ENCODE measurements at places on chromosomes 7 and 10. TPM values are rescaled to one million over a fixed set of nuclear protein-coding genes. Genes with fewer than 3 reads are reported as not detected.

DNA sequence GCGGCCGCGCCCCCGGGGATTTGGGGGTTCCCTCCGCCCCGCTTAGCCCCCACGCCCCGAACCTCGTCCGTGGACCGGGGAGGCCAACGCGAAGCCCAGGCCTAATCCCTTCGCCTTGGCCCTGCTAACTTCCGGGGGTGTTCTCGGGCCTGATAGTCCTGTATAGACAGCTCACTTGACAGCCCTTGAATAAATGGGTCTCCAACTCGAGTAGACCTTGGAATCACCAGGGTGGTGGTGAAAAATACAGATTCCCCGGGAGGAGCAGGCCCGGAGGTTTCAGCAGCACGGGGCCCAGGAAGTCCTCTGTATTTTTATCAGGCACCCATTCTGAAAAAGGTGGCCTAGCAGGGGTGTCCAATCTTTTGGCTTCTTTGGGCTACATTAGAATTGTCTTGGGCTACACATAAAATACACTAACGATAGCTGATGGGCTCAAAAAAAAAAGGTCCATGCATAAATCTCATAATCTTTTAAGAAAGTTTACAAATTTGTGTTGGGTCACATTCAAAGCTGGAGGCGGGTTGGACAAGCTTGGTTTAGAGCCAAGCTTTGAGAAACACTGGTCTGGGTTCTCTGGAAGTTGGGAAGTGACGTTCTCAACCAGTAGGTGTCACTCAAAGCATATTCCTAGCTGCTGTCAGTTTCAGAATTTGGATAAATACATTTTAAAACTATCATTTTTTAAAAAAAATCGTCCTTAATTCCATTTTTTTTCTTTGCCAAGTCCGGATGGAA lies 221.7 kb downstream of the PHTF2 start:
- H3K27me3 ChIP-seq = no peaks in the 10 kb centered on the region
- H3K27ac ChIP-seq = peak overlapping the region; percentile 90
- no peaks in the 10 kb centered on the region for H3K4me1 ChIP-seq
- H3K36me3 ChIP-seq = no peaks in the 10 kb centered on the region

- H3K36me3 ChIP-seq = no peaks in the 10 kb centered on the region
- H3K27ac ChIP-seq = no peak overlapping the region
- no peaks in the 10 kb centered on the region for H3K27me3 ChIP-seq
- no peaks in the 10 kb centered on the region for H3K4me1 ChIP-seq
- no peak for DNase-seq
Observed at GRCh38 chr10:52434734-52435133, 120.7 kb downstream of the DKK1 start.

- H3K27ac ChIP-seq = no peak overlapping the region
- H3K27me3 ChIP-seq = no peaks in the 10 kb centered on the region
- no peak overlapping the region for H3K4me3 ChIP-seq
- no peaks in the 10 kb centered on the region for H3K4me1 ChIP-seq
- DNase-seq = no peak
- H3K36me3 ChIP-seq = no peaks in the 10 kb centered on the region
Observed at GRCh38 chr10:52297747-52298146, 16.3 kb upstream of the DKK1 start.

- DNase-seq = no peak
- H3K36me3 ChIP-seq = no peaks in the 10 kb centered on the region
- H3K4me1 ChIP-seq = no peaks in the 10 kb centered on the region
- no peaks in the 10 kb centered on the region for H3K27me3 ChIP-seq
Observed at GRCh38 chr10:38043516-38043915, 33.0 kb downstream of the ZNF33A start.

GRCh38 chr10:69043931-69044531 lies 43.9 kb upstream of the SRGN start:
- DNase-seq = no peak
- H3K36me3 ChIP-seq = no peaks in the 10 kb centered on the region
- peak overlapping the region; percentile 27 for H3K27ac ChIP-seq
- no peaks in the 10 kb centered on the region for H3K4me1 ChIP-seq

- H3K36me3 ChIP-seq = no peaks in the 10 kb centered on the region
- no peak overlapping the region for H3K27ac ChIP-seq
- no peaks in the 10 kb centered on the region for H3K4me1 ChIP-seq
- no peaks in the 10 kb centered on the region for H3K27me3 ChIP-seq
Observed at GRCh38 chr7:158861004-158861787, 4.8 kb downstream of the DYNC2I1 start.

- no peaks in the 10 kb centered on the region for H3K27me3 ChIP-seq
- H3K4me1 ChIP-seq = peaks cover 5% of the 10 kb centered on the region
- H3K36me3 ChIP-seq = no peaks in the 10 kb centered on the region
- H3K4me3 ChIP-seq = no peak overlapping the region
Observed at GRCh38 chr7:47525066-47525623, 56.8 kb downstream of the TNS3 start.

GRCh38 chr10:88901206-88901983 lies 21.4 kb downstream of the STAMBPL1 start:
- no peak overlapping the region for H3K4me3 ChIP-seq
- no peak for DNase-seq
- H3K36me3 ChIP-seq = no peaks in the 10 kb centered on the region

- no peaks in the 10 kb centered on the region for H3K27me3 ChIP-seq
- no peaks in the 10 kb centered on the region for H3K4me1 ChIP-seq
- H3K36me3 ChIP-seq = no peaks in the 10 kb centered on the region
- H3K4me3 ChIP-seq = no peak overlapping the region
Observed at GRCh38 chr10:114748241-114748640, 73.3 kb upstream of the FHIP2A start.

DNA sequence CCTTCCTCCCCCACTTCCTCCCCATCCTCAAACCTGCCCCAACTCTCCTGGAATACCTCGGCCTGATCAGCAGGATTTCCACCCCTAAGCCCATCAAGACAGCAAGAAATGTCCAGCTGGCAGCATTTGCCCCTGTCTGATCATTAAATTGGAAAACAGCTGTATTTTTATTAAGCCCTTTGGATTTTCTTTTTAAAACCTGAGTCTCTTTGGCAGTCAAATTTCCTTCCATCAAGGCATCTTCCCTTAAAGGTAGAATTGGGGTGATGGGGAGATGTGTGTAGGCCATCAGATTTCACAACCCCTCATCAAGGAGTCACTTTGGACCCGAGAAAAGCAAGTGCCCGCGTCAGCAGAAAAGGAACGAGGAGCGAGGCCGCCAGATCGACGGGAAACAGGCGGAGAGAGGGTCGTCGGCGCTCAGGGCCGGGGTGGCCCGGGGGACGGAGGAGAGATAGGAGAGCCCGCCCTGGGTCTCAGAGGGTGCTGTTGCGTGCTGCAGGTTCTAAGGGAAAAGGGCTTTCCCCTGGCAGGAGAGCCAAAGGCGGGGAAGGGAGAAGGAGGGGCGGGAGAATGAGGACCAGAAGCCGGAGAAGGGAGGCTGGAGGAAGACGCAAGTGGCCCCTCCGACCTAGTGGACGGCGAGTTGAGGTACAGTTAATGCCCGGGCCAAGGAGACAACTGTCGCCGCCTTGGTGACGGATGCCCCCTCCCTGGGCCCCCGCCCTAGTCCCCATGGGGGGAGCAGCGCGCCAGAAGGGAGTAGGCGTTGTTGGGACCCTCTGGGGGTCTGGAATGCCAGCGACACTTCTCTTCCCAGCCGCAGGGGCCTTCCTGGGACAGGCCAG lies 11.5 kb upstream of the GATA3 start:
- H3K27me3 ChIP-seq = peaks cover 90% of the 10 kb centered on the region
- no peak overlapping the region for H3K4me3 ChIP-seq
- no peaks in the 10 kb centered on the region for H3K36me3 ChIP-seq
- H3K27ac ChIP-seq = no peak overlapping the region
- no peaks in the 10 kb centered on the region for H3K4me1 ChIP-seq
- no peak for DNase-seq

DNA sequence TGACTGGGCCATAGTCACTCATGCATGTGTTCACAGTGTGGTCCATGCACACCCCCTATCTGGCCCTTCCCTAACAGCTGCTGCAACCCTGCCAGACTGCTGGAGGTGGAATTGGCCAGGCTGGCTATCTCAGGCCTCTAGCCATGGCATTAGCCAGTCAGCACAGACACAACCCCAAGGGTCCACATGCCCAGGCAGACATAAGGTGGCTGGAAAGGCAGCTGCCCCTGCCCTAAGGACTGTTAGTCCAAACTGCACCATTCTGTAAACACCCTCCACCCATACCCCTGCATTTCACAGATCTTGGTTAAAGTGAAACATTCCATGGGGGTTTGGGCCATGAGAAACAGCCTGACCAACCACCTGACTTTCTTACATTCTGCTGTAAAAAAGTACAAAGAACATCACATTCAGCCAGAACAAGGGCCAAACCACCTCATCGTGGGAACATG lies 137.4 kb upstream of the KCNMA1 start:
- H3K36me3 ChIP-seq = no peaks in the 10 kb centered on the region
- no peak overlapping the region for H3K4me3 ChIP-seq
- no peak for DNase-seq
- no peak overlapping the region for H3K27ac ChIP-seq
- no peaks in the 10 kb centered on the region for H3K27me3 ChIP-seq

- no peak overlapping the region for H3K4me3 ChIP-seq
- H3K36me3 ChIP-seq = no peaks in the 10 kb centered on the region
- no peak overlapping the region for H3K27ac ChIP-seq
- DNase-seq = no peak
- H3K27me3 ChIP-seq = no peaks in the 10 kb centered on the region
- no peaks in the 10 kb centered on the region for H3K4me1 ChIP-seq
Observed at GRCh38 chr10:101609481-101609880, 21.4 kb downstream of the DPCD start.

- H3K4me1 ChIP-seq = peaks cover 38% of the 10 kb centered on the region
- no peaks in the 10 kb centered on the region for H3K36me3 ChIP-seq
- no peak overlapping the region for H3K4me3 ChIP-seq
- no peaks in the 10 kb centered on the region for H3K27me3 ChIP-seq
- H3K27ac ChIP-seq = peak overlapping the region; percentile 23
Observed at GRCh38 chr10:103838862-103839518, 16.4 kb downstream of the SH3PXD2A start.

DNA sequence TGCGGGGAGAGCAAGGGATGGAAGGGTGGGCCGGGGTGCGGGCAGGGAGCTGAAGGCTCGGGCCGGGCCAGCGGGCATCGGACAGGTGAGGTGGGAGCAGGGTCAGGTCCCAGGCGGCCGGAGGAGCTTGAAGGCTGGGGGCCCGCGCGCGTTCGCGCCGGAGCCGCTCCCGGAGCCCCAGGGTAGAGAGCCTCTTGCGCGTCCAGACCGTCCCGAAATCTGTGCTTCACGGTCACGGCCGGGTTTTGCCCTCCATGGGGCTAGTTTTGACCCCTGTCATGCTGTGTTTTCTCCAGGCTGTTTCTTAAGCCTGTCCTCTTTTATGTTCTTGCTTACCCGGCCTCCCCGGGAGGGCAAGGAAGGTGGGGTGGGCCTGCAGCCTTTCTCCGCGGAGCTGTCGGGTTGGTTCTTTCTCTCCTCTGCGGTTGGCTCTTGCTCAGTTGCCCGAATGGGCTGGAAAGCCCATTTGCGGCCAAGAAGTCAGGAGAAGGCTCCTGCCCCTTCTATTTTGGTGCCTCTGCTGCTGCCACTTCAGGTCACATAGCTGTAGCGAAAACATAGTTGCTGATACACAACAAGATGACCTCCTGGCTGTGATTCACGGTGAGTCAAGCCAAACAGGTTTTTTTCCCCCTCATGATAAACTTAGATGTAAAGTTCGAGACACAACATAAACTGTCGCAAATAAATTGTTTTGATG lies 650 bp downstream of the UBE2D1 start:
- peak overlapping the region; percentile 90 for H3K4me3 ChIP-seq
- peak overlapping the region; percentile 83 for H3K27ac ChIP-seq
- no peaks in the 10 kb centered on the region for H3K27me3 ChIP-seq
- peak; percentile 39 for DNase-seq

DNA sequence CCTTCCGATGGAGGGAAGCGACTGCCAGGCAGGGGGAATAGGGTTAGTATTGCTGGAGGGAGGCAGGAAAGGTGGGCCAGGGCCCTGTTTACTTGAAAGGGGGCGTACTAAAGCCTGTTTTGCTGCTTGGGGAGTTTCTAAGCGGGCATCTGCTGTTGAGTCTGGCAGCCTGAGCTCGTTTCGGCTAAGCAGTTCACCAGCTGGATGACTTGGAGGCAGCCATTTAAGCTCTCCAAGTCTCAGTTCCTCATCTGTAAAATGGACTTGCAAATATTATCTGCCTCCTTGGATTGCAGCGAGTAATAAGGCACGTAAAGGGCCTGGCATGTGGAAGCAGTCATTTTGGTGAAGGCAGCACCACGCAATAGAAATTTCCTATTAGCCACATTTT lies 44.0 kb downstream of the LDB3 start:
- no peaks in the 10 kb centered on the region for H3K27me3 ChIP-seq
- H3K36me3 ChIP-seq = no peaks in the 10 kb centered on the region
- H3K4me3 ChIP-seq = peak overlapping the region; percentile 83
- peaks cover 3% of the 10 kb centered on the region for H3K4me1 ChIP-seq
- H3K27ac ChIP-seq = peak overlapping the region; percentile 94

- no peaks in the 10 kb centered on the region for H3K36me3 ChIP-seq
- H3K4me3 ChIP-seq = no peak overlapping the region
- H3K4me1 ChIP-seq = no peaks in the 10 kb centered on the region
- DNase-seq = no peak
- H3K27me3 ChIP-seq = no peaks in the 10 kb centered on the region
Observed at GRCh38 chr7:139232904-139233303, 1.9 kb downstream of the UBN2 start.

DNA sequence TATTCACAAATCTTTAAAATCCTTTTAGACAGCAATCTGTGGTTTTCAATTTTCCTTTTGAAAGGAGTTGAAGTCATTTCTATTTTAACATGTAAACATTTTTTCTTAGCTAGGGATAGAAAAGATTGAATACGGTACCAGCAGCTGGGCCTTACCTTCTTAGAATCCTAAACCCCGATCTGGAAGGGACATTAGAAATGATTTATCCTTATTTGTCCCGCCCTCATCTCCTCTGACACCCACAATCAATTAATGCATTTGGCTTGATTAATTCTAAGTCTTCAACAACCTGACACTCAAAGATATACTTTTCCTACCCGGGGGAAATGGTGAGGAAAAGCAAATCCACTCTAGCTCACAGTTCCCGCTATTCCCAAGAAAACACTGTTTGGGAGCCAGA lies 100.4 kb downstream of the SORCS1 start:
- H3K27ac ChIP-seq = no peak overlapping the region
- no peak overlapping the region for H3K4me3 ChIP-seq
- no peaks in the 10 kb centered on the region for H3K27me3 ChIP-seq

- H3K4me3 ChIP-seq = no peak overlapping the region
- H3K27ac ChIP-seq = peak overlapping the region; percentile 46
- no peaks in the 10 kb centered on the region for H3K27me3 ChIP-seq
- peak; percentile 32 for DNase-seq
- H3K36me3 ChIP-seq = no peaks in the 10 kb centered on the region
- peaks cover 11% of the 10 kb centered on the region for H3K4me1 ChIP-seq
Observed at GRCh38 chr10:86411281-86411841, 44.8 kb upstream of the GRID1 start.

The BRAF gene
- total RNA-seq = 19.8 TPM

The OPALIN gene
- not detected for total RNA-seq

The PPP1R3C gene
- 6.5 TPM for total RNA-seq

The CCDC136 gene
- total RNA-seq = 0.64 TPM

The CNTNAP2 gene
- 4.4 TPM for total RNA-seq

The PCDH15 gene
- not detected for total RNA-seq

The GPRIN2 gene
- 34.4 TPM for total RNA-seq

The OR9A2 gene
- total RNA-seq = not detected

The RNF32 gene
- total RNA-seq = 2.0 TPM

The SLC26A5 gene
- not detected for total RNA-seq

The CNNM1 gene
- 0.35 TPM for total RNA-seq

The SEMA3E gene
- 1.2 TPM for total RNA-seq

The STX1A gene
- total RNA-seq = 7.0 TPM

The ITGA8 gene
- total RNA-seq = 2.1 TPM

The LLCFC1 gene
- not detected for total RNA-seq

The FAM25G gene
- not detected for total RNA-seq

The CLCN1 gene
- not detected for total RNA-seq

The PIK3AP1 gene
- 10.9 TPM for total RNA-seq

Data from colonic mucosa (tissue), 4 donors.